Activated CD4-positive, CD25-positive, alpha-beta regulatory T cell (primary cell): ENCODE measurements at places on chromosomes 6 and 20.

DNA sequence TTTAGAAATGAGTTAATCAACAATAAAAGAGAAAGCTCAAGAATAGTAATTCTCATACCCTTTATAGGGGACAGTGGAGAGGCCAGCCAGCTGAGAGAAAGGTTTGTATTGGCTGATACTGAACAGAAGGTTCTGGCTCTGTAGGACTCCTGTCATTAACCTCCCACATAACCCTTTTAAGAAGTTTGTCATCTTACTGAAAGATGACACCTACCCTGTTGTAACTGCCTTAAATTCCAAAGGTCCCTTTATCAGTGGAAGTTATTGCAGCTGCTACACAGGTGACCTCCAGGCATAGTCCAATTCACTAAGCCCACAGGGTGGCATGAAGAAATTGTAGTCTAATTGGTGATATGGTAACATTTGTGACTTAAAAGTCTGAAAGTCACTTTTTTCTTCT lies 790.1 kb downstream of the TENT5A start:
- DNase-seq: no peak

DNA sequence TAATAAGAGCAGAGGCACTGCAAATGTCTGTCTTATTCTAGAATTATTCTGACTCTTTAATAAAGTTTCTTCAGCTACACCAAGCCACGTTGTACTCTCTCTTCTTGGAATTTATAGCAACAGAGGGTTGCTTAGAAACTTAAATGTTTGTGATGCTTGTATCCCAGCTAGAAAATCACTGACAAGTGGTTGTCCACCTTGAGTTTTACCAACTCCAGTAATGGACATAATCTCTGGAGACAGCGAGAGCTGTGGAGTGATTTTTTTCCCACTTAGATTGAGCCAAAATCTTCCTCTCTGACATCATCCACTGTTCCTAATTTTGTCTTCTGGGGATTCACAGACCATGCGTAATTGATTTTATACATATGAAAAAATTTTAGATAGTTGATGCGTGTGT lies 8.0 kb downstream of the ECT2L start:
- DNase-seq: no peak

GRCh38 chr6:22473991-22474682 lies 95.2 kb upstream of the HDGFL1 start:
- no peak for DNase-seq

GRCh38 chr20:62482146-62482809 lies 6.5 kb upstream of the GATA5 start:
- DNase-seq: no peak

DNA sequence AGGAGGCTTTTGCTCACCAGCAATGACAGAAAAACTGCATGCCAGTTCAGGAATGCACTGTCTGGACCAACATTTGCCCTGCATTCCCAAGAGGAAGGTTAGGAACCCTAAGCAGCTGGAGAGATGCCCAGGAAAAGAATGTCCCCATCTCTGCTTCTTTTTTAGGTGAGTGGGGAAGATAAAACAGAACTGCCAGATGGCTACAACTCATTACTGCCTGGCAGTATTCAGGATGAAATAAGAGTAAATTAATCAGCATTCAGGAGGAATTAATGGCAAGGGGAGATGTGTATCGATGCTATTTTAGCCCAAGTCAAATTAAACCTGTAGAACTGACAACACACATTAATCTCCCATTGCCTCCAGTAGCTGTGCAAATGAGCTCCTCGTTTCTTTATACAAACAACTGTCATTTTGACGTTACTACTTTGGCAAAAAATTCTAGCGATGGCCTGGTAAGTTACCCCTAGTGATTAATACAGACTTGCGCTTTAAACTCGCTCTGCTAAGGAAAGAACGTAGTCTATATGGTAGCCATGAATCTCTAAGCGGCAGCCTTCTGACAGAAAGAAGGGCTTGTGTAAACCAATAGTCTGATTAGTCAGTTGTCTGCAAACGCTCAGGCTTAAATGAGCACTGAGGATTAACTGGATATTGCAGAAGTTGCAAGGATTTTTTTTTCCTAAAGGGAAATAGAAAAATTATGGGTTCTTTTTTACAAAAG lies 16.7 kb upstream of the SMLR1 start:
- DNase-seq: no peak

GRCh38 chr6:82589509-82590206 lies 226.0 kb downstream of the TPBG start:
- no peak for DNase-seq

DNA sequence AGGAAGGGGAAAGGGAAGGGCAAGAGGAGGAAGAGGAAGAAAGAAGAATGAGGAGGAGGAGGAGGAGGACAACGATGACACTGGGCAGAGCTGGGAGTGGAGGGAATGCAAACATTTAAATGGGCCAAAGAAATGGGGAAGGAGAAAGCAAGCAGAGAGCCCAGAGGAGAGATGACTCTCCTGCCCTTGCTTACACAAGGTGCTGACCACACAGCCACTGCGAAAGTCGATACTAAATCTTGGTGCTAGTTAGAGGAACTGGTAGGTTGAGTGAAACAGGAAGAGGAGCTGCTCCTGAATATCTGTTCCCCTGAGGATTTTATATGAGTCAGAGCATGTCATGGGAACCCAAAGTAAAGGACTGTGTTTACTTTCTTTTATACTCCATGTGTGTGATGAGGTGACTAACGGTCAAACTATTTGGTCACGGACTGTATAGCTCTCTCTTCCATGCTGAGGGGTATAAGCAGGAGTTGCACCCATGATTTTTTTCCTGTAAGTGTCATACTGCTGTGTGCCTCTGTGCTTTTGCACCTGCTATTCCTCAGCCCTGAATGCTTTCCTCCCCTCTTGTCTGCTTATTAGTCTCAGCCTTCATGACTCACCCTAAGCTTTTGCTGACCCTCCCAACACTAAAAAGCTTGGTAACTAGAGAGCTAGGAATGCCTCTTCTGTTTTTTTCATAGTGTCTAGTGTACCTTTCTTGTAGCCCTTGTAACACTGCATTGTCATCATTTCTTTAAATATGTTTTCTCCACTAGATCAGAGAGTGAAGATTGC lies 9.5 kb upstream of the PAQR8 start:
- DNase-seq: no peak

- DNase-seq: peak; percentile 38
Observed at GRCh38 chr20:57620274-57620990, at the start of gene ZBP1. ZBP1 (minus strand) TSS chr20:57620426; CDS start chr20:57620295, 131 bp downstream.

DNA sequence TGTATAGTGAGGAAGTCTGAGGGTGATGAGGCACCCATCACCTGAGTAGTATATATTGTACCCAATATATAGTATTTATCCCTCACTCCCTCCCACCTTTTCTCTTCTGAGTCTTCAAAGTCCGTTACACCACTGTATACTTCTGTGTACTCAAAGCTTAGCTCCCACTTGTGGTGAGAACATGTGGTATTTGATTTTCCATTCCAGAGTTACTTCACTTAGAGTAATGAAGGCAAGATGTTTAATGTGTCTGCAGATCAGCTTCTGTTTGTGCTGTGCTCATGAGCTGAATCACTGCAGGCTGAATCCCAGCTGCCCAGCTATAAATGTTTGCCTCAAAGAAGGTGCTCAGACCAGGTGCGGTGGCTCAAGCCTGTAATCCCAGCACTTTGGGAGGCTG lies 139.3 kb upstream of the FOXA2 start:
- no peak for DNase-seq

- no peak for DNase-seq
Observed at GRCh38 chr20:11935212-11936154, 17.8 kb downstream of the BTBD3 start.

- no peak for DNase-seq
Observed at GRCh38 chr20:15242773-15243172, 905.4 kb upstream of the FLRT3 start.

DNA sequence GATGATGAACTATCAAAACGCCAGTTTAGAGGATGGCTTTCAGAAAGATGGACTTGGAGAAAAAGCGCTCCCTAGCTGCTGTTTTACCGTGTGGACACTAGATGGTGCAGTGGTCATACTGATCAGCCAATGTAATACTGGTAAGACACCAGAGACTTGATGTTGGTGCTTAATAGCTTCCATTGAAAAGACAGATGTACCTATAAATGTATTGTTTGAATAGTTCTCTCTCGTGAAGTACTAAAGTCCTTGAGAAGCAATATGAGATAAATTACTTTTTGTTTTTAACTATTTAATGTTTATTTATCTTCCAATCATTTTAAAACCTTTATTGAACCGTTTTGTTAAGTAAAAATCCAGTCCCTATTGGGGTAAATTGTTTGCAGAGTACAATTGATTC lies 63.9 kb upstream of the FUCA2 start:
- peak; percentile 24 for DNase-seq

DNA sequence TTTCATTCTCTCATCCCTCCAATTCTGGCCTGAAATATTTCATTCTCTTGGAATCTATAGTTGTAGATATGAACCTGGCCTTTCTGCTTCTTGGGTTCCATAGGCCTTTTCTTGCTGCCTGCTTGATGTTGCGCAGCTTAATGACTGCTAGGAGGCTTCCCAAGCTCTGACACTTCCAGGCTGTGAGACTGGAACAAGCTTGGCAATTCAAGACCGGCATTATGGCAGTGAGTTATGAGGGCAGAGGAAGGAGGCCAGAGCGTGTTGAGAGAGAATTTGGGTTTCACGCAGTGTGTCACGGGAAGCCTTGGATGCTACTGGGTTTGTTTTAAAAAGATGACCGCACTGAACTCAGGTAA lies 948 bp upstream of the DNAJC5 start:
- DNase-seq: no peak

DNA sequence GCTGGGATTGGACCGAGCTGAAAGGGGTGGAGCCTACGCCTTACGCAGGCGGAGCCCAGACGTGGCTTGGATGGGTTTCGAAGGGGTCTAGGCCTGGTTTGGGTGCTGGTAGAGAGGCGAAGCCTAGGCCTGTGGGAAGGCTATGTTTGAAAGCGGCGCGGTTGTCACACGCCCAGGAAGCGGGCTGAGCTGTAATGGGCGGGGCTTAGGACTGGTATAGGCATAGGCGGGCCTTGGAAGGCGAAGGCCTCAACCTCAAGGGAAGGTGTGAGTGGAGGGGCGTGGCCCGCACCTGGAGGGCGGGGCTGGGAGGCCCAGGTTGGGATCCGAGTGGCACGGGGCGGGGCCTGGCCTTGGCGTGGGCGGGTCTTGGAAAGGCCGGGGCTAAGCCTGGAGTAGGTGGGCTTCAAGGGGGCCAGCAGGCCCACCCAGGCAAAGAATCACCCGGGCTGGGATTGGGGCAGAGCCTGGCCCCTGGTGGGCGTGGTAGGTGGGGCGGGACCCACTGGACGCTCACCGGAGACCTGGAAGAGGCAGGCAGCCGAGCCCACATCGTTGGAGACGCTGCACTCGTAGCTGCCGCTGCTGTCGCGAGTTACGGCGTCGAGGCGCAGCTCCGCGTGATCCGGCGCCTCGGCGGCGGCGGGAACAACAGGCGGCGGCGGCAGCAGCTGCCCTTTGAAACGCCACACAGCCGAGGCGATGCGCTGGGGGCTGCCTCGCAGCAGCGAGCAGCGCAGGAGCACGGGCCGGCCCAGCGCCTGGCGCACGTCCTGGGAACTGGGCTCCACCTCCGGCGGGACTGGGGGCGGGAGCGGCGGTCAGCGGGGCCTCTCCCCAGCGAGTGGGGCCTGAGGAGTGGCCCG lies 49.0 kb downstream of the MDGA1 start:
- DNase-seq: no peak

DNA sequence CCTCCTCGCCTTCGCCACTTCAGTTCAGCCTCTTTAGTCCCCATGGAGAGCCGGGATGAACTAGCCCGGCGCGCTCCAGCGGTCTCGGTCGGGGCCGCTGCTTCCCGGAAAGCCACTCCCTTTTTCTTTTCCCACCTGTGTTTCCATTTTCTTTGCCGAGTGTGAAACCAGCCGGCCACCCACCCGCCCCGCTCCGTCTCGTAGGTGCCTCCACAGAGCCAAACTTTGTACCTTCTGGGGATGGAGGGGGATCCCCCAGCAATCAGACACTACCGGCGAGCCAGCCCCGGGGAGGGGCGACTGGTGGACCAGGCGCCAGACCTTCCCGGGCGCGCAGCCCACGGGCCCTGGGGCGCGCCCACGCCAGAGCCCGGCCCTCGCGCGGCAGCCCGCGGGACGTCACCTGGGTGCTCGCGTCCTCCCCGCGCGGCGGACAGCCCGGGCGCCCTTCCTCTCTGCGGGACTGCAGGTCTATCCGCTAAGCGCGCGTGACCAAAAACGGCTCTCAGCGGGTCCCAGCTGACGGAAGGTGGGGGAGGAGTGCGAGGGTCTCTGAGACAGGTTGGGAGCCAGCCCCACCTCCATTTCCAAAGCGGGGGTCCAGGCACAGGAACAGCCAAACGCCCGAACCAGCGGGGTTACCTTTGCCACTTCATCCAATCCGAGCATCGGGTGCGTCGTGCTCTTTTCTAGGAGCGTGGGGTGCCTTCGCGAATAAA lies at the start of gene MCHR2:
Gene MCHR2 (minus strand): TSS at position 691 of the 719 bp plus-strand sequence. CDS start 38,076 bp downstream, outside the sequence.
- DNase-seq: no peak

DNA sequence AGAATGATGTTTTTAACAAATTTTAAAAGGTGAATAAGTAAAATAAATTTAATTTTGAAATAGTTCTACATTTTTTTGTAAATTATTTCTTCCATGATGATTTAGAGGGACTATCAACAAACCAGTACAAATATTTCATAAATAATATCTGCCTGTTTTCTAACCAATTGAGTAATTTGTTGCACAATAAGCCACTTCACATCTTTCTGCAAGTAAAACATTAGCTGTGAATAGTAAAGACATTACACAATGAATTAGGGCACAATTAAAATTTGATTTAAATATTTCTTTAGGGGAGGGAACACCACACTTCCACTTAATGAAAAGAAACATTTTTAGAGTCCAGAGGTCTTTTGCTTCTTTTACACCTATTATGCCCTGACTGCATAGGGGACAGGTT lies 118.4 kb upstream of the PTPRK start:
- no peak for DNase-seq

DNA sequence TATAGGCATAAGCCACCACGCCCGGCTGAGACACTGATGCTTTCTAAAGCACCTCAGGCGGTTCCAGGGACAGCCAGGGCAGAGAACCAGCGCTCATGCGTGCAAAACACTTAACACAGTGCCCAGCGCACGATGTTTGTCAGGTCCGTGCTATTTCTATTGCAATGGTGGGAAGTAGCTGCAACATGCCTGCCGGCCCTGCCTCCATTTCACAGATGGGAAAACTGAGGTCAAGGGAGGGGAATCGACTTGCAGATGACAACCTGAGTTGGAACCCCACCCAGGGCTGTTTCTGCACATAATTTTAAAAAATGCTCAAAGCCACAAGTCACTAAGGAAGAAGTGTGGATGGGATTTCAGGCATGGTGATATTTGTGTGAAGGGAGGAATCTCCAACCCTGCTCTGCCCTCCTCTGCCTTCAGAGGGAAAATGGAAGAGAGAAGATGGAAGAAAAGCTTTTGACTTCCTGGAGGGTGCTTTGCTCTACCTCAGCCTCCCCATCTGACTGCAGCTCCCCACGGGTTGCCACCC lies 39.9 kb downstream of the KIAA1755 start:
- no peak for DNase-seq

- no peak for DNase-seq
Observed at GRCh38 chr6:163380216-163380615, 34.3 kb upstream of the QKI start.

GRCh38 chr20:58549231-58550209 lies 34.3 kb upstream of the APCDD1L start:
- no peak for DNase-seq
